Activated T-helper 1 cell treated with anti-CD3 and anti-CD28 coated beads, Interleukin-2, amount 50 U/mL, for 16 hours (primary cell): ENCODE measurements at places on chromosomes 5 and 9.

DNA sequence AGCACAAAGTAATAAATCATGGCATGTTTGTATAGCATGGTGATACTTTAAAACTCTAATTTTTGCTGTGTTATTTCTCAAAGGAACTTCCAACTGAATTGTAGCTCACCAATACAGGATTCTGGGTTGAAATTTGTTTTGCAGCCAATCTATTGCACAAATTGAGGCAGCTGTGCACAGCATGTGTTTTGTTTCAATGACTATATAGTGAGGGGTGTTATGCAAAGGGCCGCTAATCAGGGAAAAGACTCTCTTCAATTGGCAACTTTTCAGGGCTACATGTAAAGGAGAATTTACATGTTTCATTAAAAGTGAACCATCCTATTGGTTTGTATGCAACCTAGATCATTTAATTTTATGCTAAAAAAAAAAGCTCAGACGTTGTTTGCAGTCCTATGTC is 44.6 kb downstream of the PLPPR1 start:
- DNase-seq = no peak

GRCh38 chr5:160921-161802 is 30.1 kb upstream of the LRRC14B start:
- no peak for DNase-seq

DNA sequence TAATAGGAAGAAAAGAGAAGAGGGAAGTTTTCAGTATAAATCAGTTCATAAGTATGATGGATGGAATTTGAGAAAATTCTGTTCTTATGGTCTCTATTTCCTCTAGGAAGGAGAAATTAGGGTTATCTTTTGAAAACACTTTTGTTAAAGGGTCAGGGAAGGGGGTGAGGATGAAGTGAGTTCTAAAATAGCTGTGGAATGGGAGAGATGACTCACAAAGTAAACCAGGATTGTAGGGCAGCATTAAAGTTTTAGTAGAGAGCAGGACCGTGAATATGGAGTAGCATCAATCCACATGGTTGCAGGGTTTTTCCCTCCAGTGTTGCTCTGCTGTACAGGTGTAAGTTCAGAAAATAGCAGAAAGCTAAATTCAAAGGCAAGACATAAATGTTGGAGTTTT is 32.4 kb downstream of the MUSK start:
- no peak for DNase-seq

- no peak for DNase-seq
Observed at GRCh38 chr9:123637606-123637944, 281.6 kb downstream of the CRB2 start.

GRCh38 chr9:116437411-116438370 is 249.4 kb upstream of the TRIM32 start:
- DNase-seq = no peak

DNA sequence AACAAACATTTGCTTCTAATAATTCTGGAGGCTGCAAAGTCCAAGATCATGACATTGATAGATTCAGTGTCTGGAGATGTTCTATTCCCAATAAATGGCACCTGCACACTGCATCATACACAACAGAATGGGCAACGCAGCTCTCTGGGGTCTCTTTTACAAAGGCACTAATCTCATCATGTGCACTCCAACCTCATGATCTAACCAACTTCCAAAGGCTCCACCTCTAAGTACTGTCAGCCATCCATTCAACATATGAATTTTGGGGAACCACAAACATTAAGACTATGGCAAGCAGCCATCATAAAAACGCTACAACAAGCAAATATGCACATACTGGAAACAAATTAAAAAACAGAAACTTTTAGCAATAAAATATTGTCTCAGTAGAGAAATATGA is 121.1 kb downstream of the CYLC2 start:
- no peak for DNase-seq

GRCh38 chr5:63125862-63126261 is 547.2 kb downstream of the LRRC70 start:
- no peak for DNase-seq

GRCh38 chr9:90579181-90579580 is 63.4 kb downstream of the DIRAS2 start:
- no peak for DNase-seq

DNA sequence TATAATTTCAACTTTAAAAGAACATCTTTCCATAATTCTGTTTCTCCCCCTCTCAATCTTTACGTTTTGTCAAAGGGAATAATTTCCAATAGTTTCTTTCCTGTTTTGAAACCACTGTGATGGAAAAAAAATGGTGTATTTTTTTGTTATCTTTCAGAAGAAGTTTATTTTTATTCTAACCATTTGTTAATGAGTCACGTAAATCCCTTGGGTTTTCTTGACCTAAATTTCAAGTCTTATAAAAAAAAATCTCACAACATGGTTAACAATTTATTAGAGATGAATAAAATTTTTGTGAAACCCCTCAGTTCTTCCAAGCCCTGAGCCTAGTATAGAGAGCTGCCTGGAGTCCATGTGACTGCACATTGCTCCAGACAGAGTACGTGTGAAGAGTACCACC is 106.1 kb upstream of the FBXL17 start:
- no peak for DNase-seq

- no peak for DNase-seq
Observed at GRCh38 chr9:71602652-71603051, 165.7 kb downstream of the CEMIP2 start.

- no peak for DNase-seq
Observed at GRCh38 chr5:150623152-150623877, 17.1 kb upstream of the SYNPO start.

GRCh38 chr5:156623381-156624040 is 226.6 kb upstream of the PPP1R2B start:
- no peak for DNase-seq

GRCh38 chr9:109733690-109734089 is 46.3 kb upstream of the PALM2AKAP2 start:
- DNase-seq = no peak

DNA sequence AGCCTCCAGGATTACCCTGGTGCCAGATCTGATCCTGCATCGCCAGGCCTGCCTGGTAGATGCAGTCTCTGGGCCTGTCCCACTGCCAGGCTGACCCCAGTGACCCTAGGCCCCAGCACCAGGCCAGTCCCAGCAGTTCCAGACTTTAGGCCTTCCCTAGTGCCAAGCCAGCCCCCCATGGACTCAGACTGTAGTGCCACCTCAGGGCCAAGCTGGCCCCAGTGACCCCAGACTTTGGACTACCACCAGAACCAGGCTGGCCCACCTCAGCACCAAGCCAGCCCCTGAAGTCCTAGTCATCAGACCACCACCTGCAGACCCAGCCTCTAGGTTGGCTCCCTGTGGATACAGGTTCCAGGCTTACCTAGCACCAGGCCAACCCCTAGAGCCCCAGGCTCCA is 142.5 kb downstream of the PJA2 start:
- DNase-seq = no peak

DNA sequence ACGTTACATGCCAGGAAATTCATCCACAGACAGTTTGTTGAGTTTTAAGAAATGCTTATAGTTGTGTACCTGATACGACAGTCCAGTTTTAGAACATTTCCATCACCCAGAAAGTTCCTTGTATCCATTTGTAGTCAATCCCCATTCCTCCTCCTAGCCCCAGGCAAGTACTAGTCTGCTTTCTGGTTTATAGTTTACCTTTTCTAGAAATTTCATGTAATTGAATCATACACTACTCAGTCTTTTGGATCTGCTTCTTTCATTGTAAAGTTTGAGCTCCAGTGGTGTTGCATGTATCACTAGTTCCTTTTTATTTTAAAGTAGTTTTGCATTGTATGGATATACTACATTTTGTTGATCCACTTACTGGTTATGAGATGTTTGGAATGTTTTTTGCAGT is 291.2 kb downstream of the AOPEP start:
- no peak for DNase-seq

- DNase-seq = no peak
Observed at GRCh38 chr5:124923131-124923530, 176.7 kb upstream of the ZNF608 start.

DNA sequence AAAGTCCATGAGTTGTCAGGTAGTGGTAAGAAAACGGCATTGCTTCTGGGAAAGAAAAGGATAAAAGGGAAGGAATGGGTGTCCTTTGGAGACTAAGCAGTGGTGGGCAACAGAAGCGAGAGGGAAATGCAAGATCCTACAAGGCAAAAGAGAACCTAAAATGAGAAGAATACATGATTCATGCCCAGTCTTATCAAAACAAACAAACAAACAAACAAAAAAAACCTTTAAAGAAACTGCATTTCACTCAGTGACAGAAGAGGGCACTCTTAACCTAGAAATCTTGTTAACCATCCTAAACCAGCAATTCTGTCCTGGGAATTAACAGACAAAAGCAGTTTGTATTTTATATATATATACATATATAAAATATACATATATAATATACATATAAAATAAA is 88.5 kb downstream of the SUSD1 start:
- no peak for DNase-seq

- no peak for DNase-seq
Observed at GRCh38 chr9:35107297-35108290, 4.7 kb upstream of the STOML2 start.

GRCh38 chr5:55638051-55638450 is 74.1 kb downstream of the SLC38A9 start:
- DNase-seq = no peak

DNA sequence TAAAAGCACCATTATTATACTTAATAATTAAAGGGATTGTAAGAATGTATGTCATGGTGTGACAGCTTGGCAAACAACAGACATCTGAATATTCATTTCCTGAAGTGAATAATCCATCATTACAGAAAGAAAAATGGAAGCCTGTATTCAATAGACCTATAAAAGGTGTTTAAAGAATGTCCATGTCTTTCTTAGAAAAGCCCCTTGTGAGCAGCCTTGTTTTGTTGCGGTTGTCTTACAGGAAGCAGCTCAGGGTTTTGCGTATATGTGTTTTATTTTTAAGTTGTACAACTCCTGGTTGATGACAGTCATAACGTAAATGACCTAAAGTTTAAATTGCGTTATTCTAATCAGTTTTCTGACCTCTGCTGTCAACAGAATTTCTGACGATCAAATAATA is 53.8 kb downstream of the CAST start:
- no peak for DNase-seq

GRCh38 chr5:77599679-77600078 is 38.8 kb downstream of the OTP start:
- DNase-seq = no peak

DNA sequence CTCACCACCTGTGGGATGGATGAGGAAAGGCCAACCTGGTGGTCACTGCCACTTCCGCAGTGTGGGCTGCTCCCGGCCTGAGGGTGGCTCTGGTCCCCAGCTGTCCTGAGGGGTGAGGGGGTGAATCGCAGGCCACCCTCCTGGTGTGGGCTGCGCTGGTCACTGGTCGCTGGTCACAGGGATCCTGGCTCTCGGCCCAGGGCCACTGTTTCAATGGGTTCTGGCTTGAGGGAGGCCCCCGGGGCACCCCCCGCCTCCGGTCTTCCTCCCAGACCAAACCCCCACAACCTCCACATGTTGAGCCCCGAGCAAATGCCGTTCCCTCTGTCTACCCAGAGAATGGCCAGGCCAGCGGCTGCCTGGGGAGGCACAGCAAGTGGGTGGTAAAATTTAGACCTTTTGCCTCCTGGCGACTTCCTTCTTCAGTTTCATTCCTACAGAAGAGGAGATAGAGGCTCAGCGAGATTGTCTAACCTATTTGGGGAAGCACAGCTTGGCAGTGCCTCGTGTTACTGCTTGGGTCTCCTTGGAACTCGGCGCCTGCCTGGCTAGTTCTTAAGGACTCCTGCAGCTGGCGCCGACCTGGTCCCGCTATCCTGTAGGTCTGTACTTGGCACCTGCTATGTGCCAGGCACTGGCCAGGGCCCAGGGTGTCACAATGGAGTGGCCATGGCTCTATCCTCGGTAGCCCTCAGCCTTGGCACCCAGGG is 48.2 kb downstream of the RXRA start:
- no peak for DNase-seq

- no peak for DNase-seq
Observed at GRCh38 chr9:114437401-114437893, 49.7 kb upstream of the AKNA start.

GRCh38 chr9:79868567-79869189 is 296.9 kb downstream of the TLE4 start:
- no peak for DNase-seq

DNA sequence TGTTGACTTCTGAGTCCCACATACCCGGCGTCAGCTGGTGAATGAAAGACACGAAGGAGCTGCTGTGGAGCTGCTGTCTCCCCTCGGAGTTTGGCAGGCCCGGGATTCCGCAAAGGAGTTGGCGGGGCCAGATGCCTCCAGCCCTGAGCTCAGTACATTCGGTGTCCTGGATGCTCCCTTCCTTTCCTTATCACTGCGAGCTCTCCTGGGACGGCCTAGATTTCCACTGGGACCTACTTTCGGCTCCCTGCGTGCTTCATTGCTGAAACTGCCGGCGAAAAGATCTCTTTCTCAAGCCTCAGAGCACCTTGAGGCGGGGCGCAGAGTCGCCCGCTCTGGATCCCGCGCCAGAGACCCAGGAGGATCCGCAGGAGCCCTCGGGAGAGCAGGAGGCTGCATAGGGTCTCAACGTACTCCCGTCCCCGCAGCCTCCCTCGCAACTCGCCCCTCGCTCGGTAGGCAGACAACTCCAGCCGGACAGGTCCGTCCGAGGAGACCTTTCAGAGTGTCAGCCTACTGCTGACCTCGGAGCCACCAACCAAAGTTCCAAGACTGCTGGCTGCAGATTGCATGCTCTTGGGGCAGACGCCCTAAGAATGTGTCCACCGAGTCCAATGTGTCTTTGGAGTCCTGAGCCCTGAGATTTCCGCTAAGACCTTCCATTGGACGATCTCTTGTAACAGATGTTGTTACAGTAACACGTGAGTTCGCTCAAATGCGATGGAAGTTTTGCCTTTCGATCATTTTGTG is 6.1 kb downstream of the ANXA2R start:
- no peak for DNase-seq

GRCh38 chr9:91934654-91935053 is 15.4 kb downstream of the ROR2 start:
- no peak for DNase-seq

DNA sequence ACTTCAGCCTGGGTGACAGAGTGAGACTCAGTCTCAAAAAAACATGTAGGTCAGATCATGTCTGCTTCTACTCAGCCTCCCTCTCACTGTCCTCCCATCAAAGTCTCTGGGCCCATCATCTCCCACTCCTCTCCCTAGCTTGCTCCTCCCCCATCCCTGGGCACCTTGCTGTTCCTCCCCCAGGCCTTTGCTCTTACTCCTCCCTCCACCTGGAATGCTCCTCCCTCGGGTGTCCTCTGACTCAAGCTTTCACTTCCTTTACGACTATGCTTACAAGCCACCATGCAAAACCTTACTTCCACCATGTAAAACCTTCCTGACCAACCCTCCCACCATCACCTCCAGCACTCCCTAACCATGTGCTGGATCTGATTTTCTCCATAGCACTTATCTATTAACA is 51.5 kb downstream of the MTMR12 start:
- DNase-seq = no peak

GRCh38 chr9:91138760-91139159 is 223.0 kb downstream of the AUH start:
- DNase-seq = no peak
